ENCODE measurements at places on chromosomes 1 and 21. TPM values are rescaled to one million over a fixed set of nuclear protein-coding genes. Genes with fewer than 3 reads are reported as not detected.

TNNT2 gene
- polyA plus RNA-seq: 2.9 TPM

- no peak for DNase-seq
Observed at GRCh38 chr1:229064320-229065168, 206.4 kb upstream of the RAB4A start.

TEKT2 gene
- polyA plus RNA-seq: 6.0 TPM

DNA sequence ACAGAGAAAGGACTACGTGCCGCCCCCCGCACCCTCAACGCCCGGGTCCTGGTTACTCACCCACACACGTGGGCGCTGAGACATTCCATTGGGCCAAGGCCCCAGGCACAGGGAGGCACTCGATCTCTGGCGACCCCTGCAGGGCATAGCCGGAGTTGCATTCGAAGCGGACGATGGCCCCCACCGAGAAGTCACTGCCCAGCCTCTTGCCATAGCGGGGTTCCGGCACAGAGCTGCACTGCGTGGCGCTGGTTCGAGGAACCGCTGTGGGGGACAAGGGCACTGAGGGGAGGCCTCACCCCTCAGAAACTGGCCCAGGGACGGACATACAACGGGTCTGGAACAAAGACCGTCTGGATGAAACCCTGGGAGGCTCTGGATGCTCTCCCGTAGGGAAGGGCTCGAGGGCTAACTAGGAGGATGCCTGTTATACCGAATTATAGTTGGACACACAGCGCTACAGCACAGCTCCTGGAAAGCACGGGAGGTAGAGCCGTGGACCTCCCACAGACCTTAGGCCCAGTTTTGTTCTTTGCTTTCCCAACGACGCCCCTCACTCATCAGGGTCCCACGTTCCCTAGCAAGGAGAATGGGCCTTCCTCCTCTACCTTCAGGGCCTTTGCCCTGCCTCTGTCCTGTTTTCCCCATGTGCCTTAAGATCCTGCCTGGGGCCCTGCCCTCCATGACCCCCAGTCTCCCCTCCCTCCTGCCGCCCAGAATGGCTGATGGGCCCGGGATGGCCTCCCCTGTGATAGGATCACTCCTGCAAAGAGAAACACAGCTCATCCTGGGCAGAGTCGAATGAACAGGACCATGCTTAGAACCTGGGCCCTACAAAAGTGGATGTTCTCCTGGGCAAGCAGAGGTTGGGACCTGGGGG lies 152.8 kb downstream of the ZSCAN20 start:
- DNase-seq: no peak
